Stimulated activated CD8-positive, alpha-beta memory T cell treated with anti-CD3 and anti-CD28 coated beads, Interleukin-4, amount 100 ng/mL, for 1 hour (primary cell): ENCODE measurements at places on chromosomes 5 and 9.

DNA sequence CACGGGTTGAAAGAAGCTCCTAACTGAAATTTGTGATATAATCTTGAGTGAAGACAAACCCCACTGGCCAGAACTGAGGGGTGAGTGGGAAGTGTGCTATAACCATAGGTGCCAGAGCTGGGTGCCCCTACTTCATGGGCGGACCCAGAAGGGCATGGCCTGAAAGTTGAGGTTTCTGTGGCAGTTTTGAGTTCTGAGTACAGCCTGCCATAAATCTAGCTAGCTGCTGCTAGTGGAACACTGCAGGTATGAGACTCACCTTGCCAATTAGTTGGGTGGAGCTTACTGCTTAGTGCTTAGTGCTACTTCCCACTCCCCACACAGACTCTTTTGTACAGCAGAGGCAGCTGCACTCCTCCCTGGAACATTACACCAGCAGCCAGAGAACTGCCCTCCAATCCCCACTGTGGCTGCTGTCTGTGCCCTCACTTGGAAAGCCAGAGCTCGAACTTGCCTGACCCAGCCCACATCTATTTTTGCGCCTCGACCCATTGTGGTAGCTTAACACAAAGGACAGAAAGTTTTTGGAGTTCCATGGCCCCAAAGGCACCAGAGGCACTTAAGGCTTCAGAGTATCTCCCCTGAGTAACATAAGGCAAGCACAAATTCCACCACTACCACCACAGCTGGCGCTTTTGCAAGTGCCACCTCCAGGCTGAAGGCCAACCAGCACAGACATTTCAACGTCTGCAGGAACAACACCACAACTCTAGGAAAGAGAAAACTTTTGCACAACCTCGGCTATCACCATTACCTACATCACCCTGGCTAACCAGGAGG, 27.1 kb upstream of the PTGER4 start:
- no peak for DNase-seq

- DNase-seq = no peak
These were observed 281.6 kb downstream of the NTRK2 start for GRCh38 chr9:84950879-84951811.

GRCh38 chr5:139664727-139665351, 16.7 kb downstream of the CXXC5 start:
- no peak for DNase-seq

DNA sequence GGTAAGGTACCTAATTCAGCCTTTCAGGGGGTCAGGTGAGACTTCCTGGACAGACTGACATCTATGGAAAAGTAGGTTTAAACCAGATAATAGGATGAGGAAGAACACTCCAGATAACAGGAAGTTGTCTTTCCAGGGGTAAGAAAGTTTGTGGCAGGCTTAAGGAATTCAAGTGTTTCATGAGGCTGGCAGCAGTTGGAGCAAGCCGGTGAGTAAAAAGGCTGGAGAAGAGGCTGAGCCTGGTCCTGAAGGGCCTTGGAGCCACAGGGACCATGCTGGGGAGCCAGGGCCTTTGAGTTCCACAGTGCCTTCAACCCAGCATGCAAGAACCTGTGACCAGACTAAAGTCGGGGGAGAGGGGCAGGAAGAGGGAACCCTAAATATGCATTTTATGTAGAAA, 353.4 kb downstream of the SPOCK1 start:
- no peak for DNase-seq

GRCh38 chr5:96946381-96946780, 10.5 kb downstream of the LNPEP start:
- no peak for DNase-seq

GRCh38 chr5:39414426-39414825, 10.4 kb downstream of the DAB2 start:
- no peak for DNase-seq

GRCh38 chr9:122370869-122371755, at the start of gene PTGS1:
TSS of gene PTGS1 (plus strand) at chr9:122371024. CDS start at chr9:122371085, 61 bp downstream.
- peak; percentile 3 for DNase-seq

DNA sequence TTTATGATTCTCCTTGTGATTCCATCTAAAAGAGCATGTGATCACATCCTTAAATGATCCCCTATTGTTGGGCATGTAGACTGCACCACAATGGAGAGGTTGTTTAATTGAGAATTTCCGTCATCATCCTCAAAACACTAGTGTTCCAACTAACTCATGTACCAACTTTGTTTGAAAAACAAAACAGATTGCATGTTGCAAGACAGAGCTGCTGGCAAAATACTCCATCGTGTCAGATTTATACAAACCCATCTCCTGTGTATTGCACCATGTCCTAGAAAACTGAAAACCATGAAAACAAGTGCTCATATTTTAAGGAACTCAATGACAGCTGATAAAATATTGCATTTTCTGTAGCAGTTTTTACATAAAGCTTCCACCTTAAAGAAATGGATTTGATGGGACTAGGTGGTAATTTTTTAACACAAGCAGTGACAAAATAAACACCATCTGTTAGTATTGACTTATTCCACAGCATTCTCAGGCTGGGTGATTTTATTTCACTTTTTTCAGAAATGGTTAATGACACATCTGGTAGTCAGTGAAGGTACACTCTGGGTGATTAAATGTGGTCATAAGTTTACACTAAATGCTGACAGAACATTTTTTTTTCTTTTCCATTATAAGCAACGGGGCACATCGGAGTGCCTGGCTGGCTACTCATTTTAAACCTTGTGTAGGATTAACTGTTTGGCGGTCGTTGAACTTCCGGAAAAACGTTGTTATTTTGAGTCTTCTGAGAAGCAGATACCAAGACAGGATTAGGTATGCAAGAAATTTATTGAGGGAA, 602.9 kb upstream of the WWC1 start:
- DNase-seq = no peak

- no peak for DNase-seq
These were observed 415 bp downstream of the XRCC4 start for GRCh38 chr5:83077662-83078261.

- no peak for DNase-seq
These were observed 102.3 kb upstream of the MSX2 start for GRCh38 chr5:174622067-174622466.

DNA sequence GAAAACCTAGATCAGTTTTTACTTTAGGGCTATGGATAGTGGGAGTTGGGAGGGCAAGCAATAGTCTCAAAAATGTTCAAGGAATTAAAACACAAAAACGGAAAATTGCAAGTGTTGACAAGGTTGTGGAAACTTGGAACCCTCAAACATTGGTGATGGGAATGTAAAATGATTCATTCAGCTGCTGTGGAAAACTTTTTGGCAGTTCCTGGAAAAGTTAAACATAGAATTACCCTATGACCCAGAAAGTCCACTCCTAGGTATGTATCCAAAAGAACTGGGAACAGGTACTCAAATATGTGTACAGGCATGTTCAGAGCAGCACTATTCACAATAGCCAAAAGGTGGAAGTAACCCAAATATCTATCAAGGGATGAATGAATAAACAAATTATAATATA, 1.2 kb upstream of the MSANTD3 start:
- no peak for DNase-seq

GRCh38 chr9:92954049-92954861, 6.9 kb downstream of the FGD3 start:
- DNase-seq = peak; percentile 54

- no peak for DNase-seq
These were observed 1.9 kb upstream of the ORM2 start for GRCh38 chr9:114327749-114328148.

GRCh38 chr9:89414670-89415324, 83.1 kb downstream of the SEMA4D start:
- DNase-seq = no peak

GRCh38 chr9:108049026-108049607, 559.5 kb upstream of the KLF4 start:
- DNase-seq = no peak

- no peak for DNase-seq
These were observed 17.3 kb downstream of the ADRB2 start for GRCh38 chr5:148843510-148844318.

- DNase-seq = no peak
These were observed 210.8 kb upstream of the ELL2 start for GRCh38 chr5:96172436-96172835.

DNA sequence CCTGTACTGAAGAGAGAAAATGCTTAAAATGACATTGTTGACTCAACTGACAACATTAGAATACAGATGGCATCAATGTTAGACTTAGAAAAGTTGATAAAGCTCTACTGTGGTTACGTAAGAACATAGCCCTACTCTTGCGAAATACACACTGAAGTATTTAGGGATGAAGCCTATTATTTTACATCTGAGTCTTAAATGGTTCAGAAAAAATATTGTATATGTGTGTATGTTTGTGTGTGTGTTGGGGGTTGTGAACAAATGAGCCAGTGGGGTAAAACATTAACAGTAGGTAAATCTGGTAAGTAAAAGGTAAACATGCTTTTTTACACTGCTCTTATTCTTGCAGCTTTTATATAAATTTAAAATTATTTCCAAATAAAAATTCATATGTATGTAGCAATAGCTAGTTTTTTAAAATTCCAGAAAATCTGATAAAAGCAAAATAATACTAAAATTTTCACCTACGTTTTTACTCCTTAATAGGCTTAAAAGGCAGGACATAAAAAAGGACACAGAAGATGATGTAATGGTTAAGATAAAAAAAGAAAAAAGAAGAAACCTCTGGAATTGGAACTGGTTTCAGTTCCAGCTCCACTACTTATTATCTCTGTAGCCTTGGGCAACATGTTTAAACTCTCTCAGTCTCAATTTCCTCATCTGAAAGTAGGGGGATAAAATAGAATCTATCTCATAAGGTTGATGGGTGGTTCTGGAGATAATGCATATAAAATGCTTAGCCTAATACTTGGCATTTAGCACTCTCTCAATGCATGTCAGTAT, 44.3 kb downstream of the GARNL3 start:
- no peak for DNase-seq

DNA sequence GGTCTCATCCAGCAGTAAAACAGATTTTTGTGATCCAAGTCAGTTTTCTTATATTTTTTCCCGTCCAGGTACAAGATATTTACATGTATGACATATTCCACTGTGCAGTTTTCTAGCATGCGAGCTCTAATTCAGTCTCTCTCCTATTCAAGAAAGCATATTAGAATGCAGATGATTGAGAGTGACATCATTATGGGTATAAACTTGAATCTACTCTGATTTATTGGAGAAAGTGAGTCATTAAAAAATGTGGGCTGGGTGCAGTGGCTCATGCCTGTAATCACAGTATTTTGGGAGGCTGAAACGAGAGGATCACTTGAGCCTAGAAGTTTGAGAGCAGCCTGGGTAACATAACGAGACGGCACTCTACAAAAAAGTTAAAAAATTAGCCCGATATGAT, 6.2 kb downstream of the FER start:
- DNase-seq = no peak

DNA sequence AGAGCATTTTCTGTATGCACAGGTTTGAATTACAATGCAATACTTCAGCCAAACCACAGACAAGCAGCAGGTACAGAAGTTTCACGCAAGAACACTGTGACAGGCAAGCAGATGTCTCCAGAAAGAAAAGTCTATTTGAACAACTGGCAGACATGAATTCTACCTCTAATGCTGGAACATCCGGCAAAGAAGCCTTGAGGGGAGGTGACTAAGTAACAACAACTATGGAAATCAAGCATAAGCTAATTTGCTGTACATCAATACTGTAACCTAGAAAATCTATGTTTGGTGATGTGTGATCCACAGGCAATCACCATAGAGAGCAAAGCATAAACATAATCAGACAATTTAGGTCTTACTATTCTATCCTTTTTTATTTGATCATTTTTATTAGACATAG, 65.5 kb downstream of the PLK2 start:
- no peak for DNase-seq

- DNase-seq = no peak
These were observed 45.0 kb downstream of the DBH start for GRCh38 chr9:133680976-133681657.

- DNase-seq = no peak
These were observed 51.6 kb downstream of the TEK start for GRCh38 chr9:27160636-27161035.

GRCh38 chr5:125413496-125414274, 667.2 kb upstream of the ZNF608 start:
- no peak for DNase-seq

DNA sequence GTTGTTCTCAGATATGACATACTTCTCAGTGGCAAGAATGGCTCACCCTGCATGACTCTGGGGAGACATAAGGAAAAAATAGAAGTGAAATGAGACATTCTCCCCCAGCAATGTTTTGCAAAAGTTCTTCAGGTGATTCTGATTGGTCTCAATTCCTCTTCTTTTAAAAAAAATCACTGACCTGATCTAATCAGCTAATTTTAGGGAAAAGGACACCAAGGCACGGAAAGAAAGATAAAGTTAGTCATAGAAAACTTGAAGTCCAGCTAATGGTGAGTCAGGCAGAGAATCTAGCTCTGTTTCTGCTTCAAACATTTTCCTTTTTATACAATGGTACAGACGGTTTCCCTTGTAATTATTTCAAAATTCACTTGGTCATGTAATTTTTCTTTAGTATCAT, 1018.9 kb upstream of the ARRDC3 start:
- DNase-seq = no peak

GRCh38 chr9:81519816-81520495, 169.4 kb downstream of the TLE1 start:
- no peak for DNase-seq

DNA sequence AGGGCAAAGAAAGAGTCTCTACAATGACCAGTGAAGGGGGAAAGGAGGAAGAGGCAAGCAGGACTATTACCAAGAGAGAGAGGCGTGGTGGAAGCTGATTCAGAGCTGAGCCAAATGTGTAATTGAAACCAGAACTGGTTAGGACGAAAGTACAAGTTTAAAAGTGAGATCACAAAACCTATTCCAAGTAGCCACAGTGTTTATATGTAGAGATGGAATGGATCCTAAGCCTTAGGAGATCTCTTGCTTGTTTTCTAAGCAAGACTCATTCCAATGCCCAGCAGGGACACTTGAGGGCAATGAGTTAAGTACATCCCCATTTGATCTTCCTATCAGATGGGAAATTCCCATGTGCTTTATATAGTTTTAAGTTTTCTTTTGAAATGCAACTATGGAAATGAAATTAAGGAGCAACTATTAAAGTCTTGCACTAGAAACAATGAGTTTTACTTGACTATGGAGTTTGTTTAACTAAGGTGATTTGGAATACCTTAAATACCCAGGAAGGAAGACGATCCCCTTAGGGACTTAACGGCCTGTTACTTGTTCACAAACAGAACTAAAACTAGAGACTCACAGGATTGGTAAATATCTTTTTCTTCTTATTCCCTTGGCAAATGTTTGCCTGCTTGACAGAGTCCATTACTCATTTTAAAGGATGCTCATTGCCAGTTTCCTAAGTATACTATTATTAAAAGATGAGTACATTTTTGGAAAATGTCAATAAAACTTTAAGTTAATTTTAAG, 51.1 kb upstream of the SNX2 start:
- no peak for DNase-seq

- no peak for DNase-seq
These were observed 30.9 kb downstream of the CXXC5 start for GRCh38 chr5:139678751-139679750.

DNA sequence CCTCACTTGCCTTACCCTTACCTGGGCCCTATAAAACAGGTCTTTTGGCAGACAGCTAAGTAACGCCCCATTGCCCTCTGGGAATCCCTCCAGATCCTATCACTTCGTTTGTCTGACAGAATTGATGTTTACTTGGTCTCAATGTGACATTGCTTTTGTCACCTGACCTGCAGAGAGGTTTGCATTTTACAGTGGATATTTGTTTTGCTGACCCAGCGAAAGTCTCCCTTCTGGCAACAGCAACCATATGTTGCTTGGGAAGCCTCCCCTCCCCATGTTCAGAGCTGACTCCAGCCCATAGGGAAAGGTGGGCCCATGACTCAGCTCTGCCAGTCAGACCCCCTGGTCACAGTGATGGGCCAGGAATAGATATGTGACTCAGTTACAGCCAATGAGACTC, 54.0 kb upstream of the LARP1 start:
- DNase-seq = no peak
